ENCODE measurements at places on chromosomes 2 and 18.

DNA sequence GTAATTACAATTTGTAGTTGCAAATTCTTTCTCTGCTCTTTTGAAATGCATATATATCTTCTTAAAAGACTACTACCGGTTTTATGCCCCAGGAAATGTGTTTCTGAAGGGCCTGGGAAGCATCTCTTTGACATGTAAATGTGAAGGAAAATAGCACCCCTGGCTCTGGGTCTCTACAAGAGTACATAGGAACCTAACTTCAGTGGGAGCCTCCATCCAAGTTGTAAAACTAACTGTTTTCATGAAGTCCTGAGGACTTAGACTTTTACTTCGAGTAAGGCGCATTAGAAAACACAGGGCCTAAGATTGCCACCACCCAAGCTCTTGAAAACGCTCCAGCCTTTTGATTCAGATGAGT, 99.4 kb downstream of the CBLN2 start:
- H3K27me3 ChIP-seq: no peaks in the 10 kb centered on the region
- H3K4me3 ChIP-seq: no peak overlapping the region
- no peaks in the 10 kb centered on the region for H3K4me1 ChIP-seq
- H3K36me3 ChIP-seq: no peaks in the 10 kb centered on the region
- no peak overlapping the region for H3K27ac ChIP-seq

DNA sequence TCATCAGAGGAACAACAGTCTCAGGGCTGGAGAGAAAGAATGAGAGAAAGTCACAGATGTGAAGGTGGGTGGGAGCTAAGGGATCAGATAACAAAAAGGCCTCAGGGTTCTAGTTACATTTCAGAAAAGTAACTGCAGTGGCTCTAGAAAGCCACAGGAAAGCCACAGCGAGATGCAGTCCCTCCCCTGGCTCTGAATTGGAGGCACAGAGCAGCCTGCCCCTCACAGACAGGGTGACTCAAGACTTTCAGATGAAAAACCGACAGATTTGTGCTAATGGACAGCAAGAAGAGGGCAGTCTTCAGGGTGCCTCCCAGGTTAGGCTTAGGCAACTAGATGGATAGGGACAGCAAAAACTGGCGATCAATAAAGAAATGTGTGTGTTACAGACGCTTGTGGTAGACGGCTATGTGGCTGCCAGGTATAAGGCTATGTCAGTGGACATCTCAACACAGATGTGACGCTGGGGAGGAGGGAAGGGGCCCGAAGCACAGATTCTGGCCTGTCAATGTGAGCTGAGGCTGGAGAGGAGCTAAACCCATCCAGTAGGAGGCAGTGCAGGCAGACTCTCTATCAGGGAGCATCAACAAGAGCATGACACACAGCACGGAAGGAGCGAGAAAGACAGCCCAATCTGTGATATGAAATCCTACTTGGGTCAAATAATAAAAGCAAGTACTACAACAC, 26.2 kb downstream of the UNC50 start:
- H3K27ac ChIP-seq: no peak overlapping the region
- H3K27me3 ChIP-seq: no peaks in the 10 kb centered on the region
- H3K36me3 ChIP-seq: no peaks in the 10 kb centered on the region
- no peaks in the 10 kb centered on the region for H3K4me1 ChIP-seq
- no peak for DNase-seq

- no peaks in the 10 kb centered on the region for H3K27me3 ChIP-seq
- 0 out of 2 replicates have a peak, but pooled peaks cover 6% of the 10 kb centered on the region for H3K36me3 ChIP-seq
- peaks cover 7% of the 10 kb centered on the region for H3K4me1 ChIP-seq
- no peak overlapping the region for H3K27ac ChIP-seq
Measured at GRCh38 chr2:224041554-224041953, 2.5 kb upstream of the SERPINE2 start.

- H3K27ac ChIP-seq: no peak overlapping the region
- H3K4me3 ChIP-seq: no peak overlapping the region
- no peaks in the 10 kb centered on the region for H3K27me3 ChIP-seq
- H3K36me3 ChIP-seq: no peaks in the 10 kb centered on the region
Measured at GRCh38 chr18:63218472-63218871, 101.1 kb downstream of the BCL2 start.

DNA sequence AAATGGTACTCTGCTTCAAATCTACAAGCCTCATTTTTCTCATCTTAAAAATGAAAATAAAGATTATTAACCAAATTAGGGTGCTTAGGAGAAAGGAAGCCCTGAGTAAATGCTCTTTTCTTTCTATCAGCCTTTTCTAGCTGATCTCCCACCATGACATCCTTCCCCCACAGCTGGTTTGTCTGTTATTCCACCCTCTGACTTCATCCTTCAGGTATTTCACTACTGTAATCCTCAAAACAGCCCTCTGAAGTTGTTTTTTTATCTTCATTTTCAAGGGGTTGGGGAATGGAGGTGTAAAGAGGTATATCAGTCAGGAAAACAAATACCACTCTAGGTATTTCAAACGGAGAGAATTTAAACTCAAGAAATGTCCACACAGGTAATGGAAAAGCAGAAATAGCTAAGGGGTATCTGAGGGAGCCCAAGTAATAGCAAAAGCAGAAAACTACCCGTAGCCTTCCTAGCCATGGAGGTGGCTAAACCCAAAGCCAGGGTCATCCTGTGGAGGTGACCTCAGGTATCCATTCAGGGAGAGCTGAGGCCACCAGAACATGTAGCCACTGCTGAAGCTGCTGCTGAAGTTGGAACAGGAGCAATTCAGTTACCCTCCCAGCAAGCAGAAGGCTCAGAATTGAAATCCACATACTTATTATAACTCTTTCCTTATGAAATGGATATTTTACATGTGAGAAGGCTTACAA, 990.9 kb upstream of the ACVR2A start:
- H3K27ac ChIP-seq: no peak overlapping the region
- H3K4me1 ChIP-seq: peaks cover 10% of the 10 kb centered on the region
- DNase-seq: no peak
- no peak overlapping the region for H3K4me3 ChIP-seq
- H3K27me3 ChIP-seq: no peaks in the 10 kb centered on the region
- H3K36me3 ChIP-seq: no peaks in the 10 kb centered on the region

DNA sequence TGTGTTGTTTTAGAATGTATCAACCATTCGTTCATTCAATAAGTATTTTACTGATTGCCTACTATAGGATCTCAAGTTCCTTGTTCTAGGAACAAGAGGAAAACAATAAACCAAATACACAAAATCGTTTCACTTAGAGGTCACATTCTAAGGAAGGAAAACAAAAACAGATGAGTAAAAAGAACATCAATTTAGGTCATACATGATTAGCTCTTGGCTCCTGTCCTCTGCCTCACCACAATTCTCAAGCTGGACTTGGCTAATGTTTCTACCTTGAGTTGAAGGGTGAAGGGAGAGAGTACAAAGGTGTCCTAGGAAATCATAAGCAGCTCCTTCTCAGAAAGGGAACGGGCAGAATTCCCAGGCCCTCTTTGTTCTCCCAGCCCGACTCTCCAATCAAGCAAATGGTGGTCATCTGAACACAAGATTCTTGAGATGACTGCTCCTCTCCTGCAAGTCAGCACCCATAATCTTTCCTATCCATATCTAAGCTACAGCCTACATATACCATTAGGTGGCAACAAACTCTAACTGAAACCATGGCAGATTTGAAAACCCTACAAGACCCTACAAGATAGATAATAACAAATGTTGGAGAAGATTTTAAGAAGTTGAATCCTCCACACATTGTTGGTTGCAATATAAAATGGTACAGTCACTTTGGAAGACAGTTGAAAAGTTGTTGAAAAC, 76.0 kb downstream of the CBLN2 start:
- no peaks in the 10 kb centered on the region for H3K27me3 ChIP-seq
- H3K36me3 ChIP-seq: no peaks in the 10 kb centered on the region
- H3K27ac ChIP-seq: no peak overlapping the region
- no peak overlapping the region for H3K4me3 ChIP-seq
- no peaks in the 10 kb centered on the region for H3K4me1 ChIP-seq
- no peak for DNase-seq

DNA sequence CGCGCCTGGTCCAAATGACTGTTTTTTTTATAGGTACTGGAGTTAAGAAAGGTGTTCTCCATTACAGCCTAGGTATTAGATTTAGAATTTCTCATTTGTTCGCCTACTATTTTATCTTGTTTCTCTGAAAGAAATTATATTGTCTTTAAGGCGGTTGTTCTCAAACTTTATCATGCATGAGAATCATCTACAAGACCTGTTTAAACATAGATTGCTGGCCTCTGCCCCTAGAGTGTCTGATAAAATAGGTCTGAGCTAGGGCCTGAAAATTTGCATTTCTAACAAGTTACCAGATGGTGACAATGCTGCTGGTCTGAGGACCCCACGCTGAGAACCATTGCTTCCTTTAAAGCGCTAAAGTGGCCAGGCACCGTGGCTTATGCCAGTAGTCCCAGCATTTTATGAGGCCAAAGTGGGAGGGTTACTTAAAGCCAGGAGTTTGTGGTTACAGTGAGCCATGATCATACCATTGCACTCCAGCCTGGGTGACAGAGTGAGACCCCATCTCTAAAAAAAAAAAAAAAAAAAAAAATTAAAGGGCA, 34.0 kb upstream of the RNF138 start:
- H3K36me3 ChIP-seq: no peaks in the 10 kb centered on the region
- no peak overlapping the region for H3K4me3 ChIP-seq
- DNase-seq: no peak
- H3K27me3 ChIP-seq: no peaks in the 10 kb centered on the region
- H3K4me1 ChIP-seq: no peaks in the 10 kb centered on the region

GRCh38 chr18:44143072-44143471, 537.6 kb upstream of the SETBP1 start:
- no peak overlapping the region for H3K27ac ChIP-seq
- H3K36me3 ChIP-seq: no peaks in the 10 kb centered on the region
- no peaks in the 10 kb centered on the region for H3K4me1 ChIP-seq
- H3K27me3 ChIP-seq: no peaks in the 10 kb centered on the region

DNA sequence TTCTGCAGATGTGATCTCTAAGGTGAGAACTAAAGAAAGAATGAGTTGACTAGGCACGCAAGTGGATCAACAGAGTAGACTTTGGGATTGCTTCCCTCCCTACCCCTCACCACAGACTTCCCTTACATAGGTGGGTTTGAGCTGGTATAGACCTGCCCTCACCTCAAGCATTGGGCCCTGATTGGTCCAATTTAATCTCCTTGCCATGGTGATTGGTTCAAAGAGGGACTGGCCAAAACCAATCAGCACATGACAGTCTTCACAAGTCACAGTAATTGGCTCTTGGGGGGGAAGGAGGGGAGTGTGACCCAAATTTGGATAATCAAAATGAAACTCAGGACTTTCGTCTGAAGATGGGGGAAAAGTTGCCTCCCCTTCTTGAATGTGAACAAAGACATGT, 36.6 kb upstream of the LNPK start:
- no peaks in the 10 kb centered on the region for H3K27me3 ChIP-seq
- no peak for DNase-seq
- no peaks in the 10 kb centered on the region for H3K4me1 ChIP-seq
- no peaks in the 10 kb centered on the region for H3K36me3 ChIP-seq
- no peak overlapping the region for H3K4me3 ChIP-seq

GRCh38 chr2:67318993-67319481, 78.1 kb upstream of the ETAA1 start:
- DNase-seq: no peak
- H3K27ac ChIP-seq: no peak overlapping the region
- no peaks in the 10 kb centered on the region for H3K36me3 ChIP-seq
- no peaks in the 10 kb centered on the region for H3K27me3 ChIP-seq

- peaks cover 10% of the 10 kb centered on the region for H3K36me3 ChIP-seq
- peak overlapping the region; percentile 52 for H3K4me3 ChIP-seq
- DNase-seq: no peak
- peak overlapping the region; percentile 70 for H3K27ac ChIP-seq
Measured at GRCh38 chr2:101386599-101387150, 628 bp downstream of the CREG2 start.

Measured in RWPE2 (cell line).